ENCODE measurements at places on chromosomes 16 and 17.

GRCh38 chr17:80356231-80356856, 58.6 kb upstream of the ENDOV start:
- no peak for DNase-seq

DNA sequence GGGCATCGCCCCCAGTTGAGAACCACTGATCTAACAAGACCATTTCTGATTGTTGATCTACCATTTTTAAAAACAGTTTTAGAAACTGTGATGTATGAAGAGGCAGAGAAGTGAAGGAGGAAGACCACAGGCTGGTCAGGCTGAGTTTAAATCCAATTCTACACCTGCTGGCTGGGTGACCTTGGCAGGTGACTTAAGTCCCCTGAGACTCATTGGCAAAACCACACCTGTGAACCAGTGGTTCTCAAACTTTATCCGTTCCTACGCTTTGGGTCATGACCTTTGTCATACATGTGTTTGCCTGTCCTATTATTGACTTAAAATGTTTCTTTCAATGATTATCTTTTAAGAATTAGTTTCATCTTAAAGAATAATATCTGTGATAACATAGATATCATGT, 2.3 kb downstream of the GP2 start:
- DNase-seq, result no peak

DNA sequence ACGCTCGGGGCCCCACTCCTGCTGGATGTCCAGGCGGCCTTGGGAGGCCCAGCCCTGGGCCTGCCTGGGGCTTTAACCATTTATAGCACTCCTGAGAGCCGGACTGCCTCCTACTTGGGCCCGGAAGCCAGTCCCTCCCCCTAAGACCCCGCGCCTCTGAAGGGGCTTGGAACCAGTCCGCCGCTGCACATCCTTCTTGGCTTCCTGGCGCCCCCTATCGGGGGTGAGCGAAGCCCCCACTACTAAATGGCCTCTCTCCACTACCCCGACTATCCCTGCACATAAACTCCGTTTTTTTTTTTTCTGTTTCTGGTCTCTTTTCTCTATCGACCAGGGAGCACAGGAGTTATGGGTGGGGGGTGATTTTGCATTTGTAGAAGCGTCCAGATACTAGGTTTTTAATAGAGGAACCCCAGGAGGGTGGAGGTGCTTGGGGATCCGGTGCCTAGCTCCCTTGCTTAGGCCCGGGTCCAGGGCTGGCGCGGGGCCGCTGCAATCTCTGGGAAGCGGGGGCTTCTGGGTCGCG, 633 bp upstream of the NOL3 start:
- DNase-seq, result no peak

DNA sequence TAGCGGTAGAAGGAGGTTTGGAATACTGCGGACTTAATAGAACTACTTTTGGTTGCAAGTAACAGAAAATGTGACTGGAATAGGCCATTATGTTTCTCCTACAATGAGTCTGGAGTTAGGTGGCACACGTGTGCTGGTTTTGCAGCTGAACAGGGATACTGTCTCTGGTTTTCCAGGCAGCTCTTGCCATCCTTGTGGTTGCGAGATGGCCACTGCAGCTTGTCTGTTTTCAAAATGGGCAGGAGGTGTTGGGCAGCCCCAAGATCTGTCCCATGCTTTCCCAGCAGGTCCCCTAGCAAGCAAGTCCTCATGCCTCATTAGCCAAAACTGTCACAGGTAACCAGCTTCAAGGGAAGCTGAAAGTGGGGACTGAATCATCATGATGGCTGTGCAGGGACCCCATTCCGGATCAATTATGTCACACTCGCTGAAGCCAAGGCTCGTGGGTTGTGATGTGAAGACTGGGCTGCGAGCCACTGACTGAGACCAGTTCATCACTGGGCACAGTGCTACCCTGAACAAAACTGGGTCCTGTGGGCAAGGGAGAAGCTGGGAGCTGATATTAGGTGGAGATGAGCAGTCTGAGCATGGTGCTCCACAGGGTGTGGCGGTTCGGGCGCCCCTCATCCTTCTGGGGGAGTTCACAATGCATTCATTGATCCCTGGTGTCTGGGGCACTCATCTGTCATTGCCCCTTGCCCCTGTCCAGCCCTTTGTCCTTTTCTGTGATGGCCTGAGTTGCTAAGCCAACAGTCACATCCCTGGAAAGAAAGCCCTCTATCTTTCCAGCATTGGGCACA, 82.1 kb downstream of the KSR1 start:
- no peak for DNase-seq

DNA sequence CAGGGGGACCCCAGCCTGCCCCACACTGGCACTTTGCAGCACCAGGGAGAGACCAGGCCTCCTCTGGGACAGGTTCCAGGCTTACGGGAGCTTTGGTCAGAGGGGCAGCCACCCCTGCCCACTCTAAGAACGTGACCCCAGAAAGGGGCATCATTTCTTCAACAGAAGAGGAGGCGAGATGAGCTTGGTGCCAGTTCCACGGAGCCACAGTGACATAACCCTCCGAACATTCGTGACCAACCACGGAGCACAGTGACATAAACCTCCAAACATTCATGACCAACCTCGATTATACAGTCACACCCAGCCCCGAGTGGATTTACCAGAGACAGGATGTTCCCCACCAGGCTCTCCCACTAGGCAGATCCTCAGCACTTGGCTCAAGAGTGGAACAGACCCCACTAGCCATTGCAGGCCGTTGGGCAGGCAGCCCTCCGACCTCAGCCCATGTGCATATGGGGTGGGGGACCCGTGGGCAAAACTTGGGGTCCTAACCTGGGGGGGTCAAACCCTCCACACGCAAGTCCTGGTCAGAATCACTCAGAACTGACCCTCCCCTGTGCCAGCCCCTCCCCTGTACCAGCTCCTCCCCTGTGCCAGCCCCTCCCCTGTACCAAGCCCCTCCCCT, 112.9 kb downstream of the METRNL start:
- DNase-seq, result no peak

- no peak for DNase-seq
Observed at GRCh38 chr17:16322636-16323035, 30.6 kb downstream of the CENPV start.

DNA sequence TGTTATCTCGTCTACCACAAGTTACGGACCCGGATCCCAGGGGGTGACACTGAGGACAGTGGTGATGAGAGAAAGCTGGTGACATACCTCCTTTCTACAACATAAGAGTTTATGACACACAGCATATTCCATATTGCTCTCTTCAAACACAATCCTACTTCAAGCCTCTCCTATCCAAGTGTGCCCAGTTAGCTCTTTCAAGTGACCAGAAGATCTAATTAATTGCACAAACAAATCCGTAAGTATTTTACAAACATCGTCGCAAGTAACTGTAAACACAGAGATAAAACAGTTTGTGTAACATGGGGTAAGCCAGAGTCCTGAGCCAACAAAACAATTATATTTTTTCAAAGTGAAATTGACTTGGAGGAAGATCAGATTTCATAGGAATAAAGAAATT, 235.0 kb downstream of the CHD9NB start:
- DNase-seq, result no peak

DNA sequence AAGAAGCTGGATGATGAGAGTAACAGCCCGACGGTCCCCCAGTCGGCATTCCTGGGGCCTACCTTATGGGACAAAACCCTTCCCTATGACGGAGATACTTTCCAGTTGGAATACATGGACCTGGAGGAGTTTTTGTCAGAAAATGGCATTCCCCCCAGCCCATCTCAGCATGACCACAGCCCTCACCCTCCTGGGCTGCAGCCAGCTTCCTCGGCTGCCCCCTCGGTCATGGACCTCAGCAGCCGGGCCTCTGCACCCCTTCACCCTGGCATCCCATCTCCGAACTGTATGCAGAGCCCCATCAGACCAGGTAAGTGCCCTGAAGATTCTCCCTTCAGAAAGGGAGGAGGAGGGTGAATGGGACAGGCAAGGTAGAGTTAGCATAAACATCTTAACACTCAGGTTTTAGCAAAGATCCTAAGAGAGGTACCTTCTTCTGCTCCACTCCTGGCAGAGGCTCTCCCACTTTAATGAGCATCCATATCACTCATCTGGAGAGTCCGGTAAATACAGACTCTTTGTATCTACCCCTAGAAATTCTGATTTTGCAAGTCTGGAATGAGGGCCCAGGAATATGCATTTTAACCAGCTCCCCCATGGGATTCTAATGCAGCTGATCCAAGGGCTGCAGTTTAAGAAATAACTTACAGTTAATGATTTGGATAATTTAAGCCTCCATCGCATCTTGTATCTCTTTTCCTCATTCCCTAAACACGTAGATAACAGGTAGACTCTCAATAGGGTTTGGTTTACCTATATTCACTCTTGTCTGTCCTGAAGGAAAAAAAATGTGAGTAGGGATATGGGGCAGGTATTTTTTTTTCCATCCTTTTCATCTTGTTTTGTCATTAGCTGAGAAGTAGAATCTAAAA, 3.3 kb downstream of the HLF start:
- DNase-seq, result no peak

- DNase-seq, result no peak
Observed at GRCh38 chr17:2266865-2267228, 36.7 kb downstream of the SMG6 start.

DNA sequence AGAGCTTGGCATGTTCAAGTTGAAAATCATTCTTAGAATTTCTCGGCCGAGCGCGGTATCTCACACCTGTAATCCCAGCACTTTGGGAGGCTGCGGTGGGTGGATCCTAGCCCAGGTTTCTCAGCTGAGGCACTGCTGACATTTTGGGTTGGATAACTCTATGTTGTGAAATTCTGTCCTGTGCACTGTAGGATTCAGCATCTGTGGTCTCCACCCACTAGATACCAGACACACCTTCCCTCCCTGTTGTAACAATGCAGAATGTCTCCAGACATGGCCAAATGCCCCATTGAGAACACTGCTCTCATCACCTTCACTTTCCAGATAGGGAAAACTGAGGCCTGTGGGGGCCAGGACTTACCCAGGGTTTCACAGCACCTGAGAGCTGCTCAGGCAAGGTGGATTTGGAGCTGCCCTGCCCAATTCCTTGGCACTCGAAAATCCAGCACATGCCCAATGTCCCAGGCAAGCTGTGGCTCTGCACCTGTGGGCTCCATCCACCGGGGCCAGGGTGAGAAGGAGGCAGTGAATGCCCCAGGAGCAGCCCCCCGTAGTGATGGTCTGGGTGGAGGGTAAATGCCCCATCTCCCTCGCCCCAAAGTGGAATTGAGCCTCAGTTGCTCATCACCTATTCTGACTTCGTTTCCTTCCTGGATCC, 20.2 kb upstream of the TVP23A start:
- no peak for DNase-seq

DNA sequence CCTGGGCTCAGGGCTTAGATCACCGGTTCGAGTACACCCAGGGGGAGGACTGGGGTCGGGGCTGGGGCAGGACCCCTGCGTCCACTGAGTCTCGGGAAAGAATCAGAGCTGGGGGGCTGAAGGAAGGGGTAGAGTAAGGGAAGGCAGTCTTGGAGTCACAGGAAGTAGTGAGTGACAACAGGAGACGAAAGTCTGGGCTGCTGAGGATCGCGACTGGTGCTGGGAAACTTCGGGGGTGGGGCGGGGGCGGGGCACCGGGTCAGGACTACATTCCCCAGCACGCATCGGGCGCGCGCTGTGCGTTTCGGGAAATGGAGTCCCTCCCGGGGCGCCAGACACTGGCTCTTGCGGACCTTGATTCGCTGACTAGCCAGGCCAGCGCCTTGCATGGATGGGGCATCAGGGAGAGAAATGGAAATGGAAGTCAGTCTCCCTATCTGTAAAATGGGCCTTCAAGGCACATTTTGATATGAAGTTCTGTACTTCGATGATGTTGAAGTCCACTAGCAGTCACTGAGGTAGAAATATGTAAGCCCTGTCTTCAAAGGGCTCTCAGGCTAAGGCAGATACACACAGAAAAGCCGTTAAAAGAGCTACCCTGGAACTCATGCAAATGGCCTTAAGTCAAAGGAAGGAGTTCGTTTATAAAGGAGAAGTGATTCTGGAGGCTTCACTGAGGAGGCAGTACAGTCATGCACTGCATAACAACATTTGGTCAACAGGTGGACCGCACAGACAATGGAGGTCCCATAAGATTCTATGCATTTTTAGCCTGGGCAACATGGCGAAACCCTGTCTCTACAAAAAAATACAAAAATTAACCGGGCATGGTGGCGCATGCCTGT, 697 bp downstream of the CTF1 start:
- DNase-seq, result no peak

DNA sequence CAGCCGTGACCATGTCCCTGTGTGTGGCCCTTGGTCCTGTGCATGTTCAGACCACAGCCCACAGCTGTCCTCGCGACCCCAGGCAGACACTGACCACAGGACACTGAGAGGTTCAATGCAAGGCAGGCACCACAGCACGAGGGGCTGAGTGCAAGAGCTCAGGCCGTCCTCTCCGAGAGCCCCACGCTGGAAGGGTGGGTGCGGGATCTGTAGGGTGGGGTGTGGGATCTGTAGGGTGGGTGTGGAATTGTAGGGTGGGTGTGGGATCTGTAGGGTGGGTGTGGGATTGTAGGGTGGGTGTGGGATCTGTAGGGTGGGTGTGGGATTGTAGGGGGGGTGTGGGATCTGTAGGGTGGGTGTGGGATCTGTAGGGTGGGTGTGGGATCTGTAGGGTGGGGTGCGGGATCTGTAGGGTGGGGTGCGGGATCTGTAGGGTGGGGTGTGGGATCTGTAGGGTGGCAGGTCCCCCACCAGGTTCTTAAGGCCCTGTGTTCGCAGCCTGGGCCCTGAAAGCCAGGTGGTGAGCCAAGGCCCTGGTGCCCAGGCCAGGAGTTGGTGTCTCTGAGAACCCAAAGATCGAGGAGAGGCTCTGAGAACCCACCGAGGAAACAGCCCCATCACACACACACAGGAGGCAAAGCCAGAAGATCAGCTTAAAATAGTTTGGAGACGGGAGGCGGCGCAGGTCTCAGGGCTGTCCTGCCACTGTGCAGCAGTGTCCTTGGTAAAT, 48.2 kb downstream of the METRNL start:
- DNase-seq, result no peak

GRCh38 chr17:58569196-58569595, 54.8 kb upstream of the MTMR4 start:
- DNase-seq, result no peak

- peak; percentile 69 for DNase-seq
Observed at GRCh38 chr16:85570213-85570734, 42.8 kb upstream of the GSE1 start.

DNA sequence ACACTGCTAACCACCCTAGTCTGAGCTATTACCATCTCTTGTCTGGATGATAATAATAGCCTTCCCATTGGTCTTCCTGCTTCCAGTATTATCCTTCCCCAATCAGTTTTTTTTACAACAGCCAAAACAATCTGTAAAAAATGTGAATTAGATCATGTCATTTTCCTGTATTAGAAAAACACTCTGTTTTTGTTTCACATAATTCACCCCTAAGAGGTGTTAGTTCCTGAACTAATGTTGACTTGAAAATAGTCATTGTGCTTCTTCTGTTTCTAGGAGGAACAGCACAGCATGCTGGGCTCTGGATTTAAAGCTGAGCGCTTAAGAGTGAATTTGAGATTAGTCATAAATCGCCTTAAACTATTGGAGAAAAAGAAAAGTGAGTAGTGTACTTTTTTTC, 20.0 kb downstream of the IST1 start:
- DNase-seq, result no peak

DNA sequence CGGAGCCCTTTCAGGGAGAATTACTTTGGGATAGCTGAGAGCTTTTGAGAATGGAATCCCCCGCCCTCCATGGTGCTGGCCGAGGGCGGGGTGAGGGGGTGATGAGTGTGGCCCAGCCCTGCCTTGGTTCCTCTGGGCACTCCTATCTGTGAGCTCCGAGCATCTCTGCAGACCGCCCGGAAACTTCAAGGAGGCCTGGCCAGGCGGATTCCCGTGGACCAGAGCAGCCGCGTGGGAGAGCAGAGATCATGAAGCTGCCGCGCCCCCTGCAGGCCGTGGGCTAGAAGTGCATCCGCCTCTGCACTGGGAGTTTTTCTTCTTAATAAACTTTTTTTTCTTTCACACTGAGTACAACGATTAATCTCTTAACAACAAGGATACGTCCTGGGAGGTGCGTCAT, 392.9 kb upstream of the EEF2KMT start:
- DNase-seq, result no peak
